ENCODE measurements at places on chromosomes 6 and 20.

DNA sequence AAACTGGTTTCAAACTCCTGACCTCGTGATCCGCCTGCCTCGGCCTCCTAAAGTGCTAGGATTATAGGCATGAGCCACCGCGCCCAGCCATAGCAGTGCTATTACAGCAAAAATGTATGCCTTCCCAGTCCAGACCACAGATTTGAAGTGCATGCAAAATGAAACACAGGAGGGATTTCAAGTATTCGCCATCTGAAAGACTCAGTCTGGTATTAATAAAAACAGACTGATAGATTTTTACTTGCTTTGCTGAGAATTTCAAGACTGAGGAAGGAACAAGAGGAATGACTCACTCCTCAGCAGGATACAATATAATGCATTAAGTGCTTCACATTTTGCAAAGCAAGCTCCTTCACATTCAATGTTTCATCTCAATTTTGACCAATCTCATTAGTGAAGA lies 134.9 kb downstream of the TMEM200A start:
- DNase-seq, result no peak

GRCh38 chr20:5197270-5197827 lies 70.5 kb downstream of the CDS2 start:
- DNase-seq, result no peak

GRCh38 chr6:141744194-141744925 lies 388.4 kb upstream of the GJE1 start:
- DNase-seq, result no peak

GRCh38 chr6:4466769-4467480 lies 309.3 kb upstream of the CDYL start:
- DNase-seq, result no peak

DNA sequence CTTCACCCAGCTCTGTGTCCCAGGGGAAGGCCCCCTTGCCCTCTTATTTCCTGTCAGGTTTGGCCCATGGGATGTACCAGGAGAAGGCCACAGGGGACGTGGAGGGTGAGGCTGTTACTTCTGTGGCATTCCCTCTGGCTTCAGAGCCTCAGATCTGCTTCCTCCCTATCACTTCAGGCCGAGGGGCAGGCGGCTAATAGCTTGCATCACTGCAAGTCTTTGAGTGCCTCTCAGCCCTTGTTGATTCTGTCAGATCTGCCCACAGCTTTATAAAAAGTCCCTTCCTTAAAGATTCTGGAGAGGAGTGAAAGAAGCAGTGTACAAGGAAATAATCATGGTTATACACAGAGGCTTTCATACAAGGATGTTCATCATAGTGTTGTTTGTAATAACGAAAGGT lies 86.9 kb downstream of the LRFN2 start:
- DNase-seq, result no peak

GRCh38 chr20:48143435-48144081 lies 358.3 kb upstream of the SULF2 start:
- DNase-seq, result no peak

GRCh38 chr6:84350397-84350796 lies 123.0 kb upstream of the CEP162 start:
- DNase-seq, result no peak

DNA sequence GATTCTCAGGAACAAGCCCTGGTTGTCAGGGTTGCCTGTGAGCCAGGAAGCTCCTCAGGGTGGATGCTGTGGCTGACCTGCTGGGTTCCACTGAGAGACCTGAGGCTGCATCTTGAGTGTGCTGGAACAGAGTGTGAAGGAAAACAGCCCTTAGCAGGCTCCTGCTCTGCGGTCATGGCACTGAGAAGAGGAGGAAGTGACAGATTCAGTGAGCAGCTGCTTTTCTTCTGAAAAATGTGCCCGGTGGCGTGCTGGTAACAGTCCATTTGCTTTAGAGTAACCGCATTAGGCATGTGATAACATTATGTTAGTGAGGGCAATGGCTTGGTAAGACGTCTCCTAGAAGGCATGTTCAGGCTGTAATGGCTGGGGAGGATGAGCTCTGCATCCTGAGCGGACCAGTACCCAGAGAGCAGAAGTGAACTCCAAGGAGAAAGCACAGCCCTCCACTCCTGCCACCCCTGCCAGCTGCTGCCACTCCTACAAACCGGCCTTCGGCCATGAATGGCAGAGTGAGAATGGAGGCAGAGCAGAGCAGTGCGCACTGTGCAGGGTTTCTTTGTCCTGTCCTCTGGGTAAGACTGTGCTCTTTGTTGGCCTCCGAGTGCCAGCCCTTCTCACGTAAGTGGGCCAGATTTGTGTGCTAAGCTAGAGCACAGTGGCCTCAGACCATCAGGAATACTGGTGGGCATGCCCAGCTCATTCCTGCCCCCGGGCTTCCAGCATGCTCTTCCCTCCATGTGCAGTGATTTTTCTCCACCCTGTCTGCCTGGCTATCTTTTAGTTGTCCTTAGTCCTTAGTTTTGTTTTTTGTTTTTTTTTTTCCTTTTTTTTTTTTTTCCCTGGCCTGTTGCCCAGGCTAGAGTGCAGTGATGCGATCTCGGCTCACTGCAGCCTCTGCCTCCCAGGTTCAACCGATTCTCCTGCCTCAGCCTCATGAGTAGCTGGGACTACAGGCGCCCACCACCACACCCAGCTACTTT lies 98.1 kb upstream of the VSTM2L start:
- DNase-seq, result peak; percentile 83

GRCh38 chr6:53703047-53703446 lies 37.5 kb upstream of the KLHL31 start:
- no peak for DNase-seq

- peak; percentile 72 for DNase-seq
Measured at GRCh38 chr6:69835414-69836179, 30.8 kb upstream of the COL19A1 start.

DNA sequence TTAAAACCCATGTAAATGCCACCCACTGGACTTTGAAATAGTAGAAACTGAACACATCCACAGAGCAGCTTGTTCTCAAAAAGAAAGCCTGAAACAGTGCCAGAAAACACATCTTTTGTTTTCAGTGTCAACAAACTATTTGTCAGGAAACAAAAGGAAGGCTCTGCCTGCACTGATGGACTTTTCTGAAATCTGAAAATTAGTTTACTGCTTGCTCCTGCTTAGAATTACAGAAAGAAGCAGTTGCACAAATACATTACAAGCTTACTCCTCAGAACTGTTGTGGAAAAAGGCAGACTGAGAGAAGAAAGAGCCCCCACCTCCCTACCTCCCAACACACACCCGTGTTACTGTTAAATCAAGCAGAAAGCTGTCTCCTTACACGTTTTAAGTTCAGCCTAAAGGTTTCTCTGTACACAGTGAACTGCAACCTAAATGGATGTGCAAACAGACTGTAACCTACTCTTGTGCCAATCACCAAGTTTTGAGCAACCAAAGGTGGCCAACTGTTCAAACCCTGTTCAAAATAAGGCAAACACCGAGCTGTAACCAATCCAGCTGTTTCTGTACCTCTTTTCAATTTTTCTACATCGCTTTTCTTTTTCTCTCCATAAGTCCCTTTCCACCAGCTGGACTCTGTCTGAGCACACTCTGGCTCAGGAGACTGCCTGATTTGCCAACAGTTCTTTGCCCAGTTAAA lies 43.7 kb downstream of the FRK start:
- DNase-seq, result peak; percentile 85

GRCh38 chr6:108846101-108846500 lies 2.1 kb upstream of the ARMC2 start:
- no peak for DNase-seq

- DNase-seq, result peak; percentile 38
Measured at GRCh38 chr6:46376562-46377061, 114.6 kb downstream of the RCAN2 start.

DNA sequence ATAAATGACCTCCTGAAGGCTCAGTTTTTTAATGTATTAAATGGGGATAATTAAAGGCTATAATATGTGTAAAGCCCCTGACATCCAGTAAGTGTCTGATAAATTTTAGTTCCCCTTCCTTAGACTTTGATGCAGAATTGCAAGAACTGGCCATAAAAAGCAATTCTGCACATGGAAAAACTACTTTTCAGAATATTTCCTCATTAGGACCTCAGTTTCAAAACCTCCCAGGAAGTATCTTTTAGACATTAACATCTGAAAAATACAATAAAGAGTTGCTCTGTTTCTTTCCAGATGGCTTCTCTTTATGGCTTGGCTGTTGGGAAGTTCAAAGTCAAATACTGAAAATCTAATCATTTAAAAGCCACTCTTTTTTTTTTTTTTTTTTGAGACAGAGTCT lies 106.3 kb upstream of the ZNF217 start:
- DNase-seq, result no peak

GRCh38 chr6:141048451-141048850 lies 1084.3 kb upstream of the GJE1 start:
- DNase-seq, result no peak

DNA sequence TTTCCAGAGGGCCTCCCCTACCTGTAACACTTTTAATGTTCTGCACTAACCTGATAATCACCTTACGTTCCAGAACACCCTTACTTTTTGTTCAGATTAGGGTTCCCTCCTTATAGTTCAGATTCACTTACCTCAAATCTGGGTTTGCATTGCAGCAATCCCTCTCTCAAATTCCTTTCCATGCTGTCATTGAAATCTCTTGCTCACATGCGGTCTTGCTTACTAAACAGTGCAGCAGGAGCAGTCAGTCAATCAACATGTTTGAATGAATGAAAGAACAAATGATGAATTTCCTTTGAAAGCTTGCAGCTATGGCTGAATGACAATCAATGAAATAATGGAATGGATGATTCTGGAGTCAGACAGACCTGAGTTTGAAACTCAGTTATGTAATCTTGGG lies 200.1 kb downstream of the HIVEP2 start:
- DNase-seq, result no peak

DNA sequence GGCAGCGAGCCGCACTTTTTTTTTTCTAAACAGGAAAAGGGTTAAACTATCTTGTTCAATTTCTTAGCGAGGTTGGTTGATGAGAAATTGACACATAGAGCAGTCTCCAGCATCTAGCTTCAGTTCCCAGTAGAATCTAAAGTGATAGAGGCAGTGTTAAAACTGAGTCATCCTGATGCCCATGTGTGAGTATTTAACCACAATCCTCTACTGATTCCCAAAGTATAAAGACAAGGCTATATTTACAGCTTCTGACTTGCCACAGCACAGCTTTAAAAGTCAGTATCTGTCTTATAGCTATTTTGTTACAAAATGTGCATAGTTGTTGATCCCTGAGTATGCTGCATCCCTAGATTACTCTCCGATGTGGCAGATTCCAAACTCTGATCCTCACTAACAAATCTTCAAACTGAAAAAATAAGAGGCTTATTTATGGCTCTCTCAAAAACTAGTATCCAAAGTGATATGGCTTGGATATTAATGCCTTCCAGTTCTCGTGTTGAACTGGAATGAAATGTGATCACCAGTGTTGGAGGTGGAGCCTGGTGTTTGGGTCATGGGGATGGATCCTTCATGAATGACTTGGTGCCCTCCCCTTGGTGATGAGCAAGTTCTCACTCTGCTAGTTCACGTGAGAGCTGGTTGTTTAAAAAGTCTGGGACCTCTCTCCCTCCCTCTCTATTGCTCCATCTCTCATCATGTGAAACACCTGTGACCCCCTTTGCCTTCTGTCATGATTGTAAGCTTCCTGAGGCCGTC lies 13.1 kb upstream of the POPDC3 start:
- no peak for DNase-seq

Data from pons (tissue), 1 donor.